CD4-positive, alpha-beta memory T cell (primary cell): ENCODE measurements at places on chromosomes 7 and 10.

DNA sequence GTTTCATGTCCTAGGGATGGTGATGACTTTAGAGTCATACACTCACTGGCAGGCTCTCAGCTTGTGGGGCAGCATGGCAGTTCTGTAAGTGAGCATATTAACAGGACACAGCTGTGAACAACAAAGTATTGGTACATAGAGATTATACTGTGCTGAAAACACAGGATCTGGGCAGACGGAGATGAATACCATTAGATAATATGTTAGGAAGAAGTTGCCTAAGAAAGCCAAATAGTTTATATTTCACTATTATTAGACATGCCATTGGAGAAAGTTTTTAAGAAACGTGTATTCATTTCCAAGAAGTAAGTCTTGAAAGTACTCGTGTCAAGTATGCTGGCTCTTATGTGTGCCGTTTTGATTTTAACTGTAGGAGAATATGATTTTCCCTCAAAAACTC lies 274.5 kb downstream of the INHBA start:
- H3K36me3 ChIP-seq, result no peaks in the 10 kb centered on the region
- no peaks in the 10 kb centered on the region for H3K27me3 ChIP-seq
- DNase-seq, result no peak
- H3K27ac ChIP-seq, result no peak overlapping the region
- no peak overlapping the region for H3K4me3 ChIP-seq
- H3K4me1 ChIP-seq, result no peaks in the 10 kb centered on the region

GRCh38 chr10:30849231-30850035 lies 182.2 kb downstream of the ZNF438 start:
- H3K4me1 ChIP-seq, result no peaks in the 10 kb centered on the region
- no peaks in the 10 kb centered on the region for H3K36me3 ChIP-seq
- H3K27me3 ChIP-seq, result no peaks in the 10 kb centered on the region
- no peak for DNase-seq

DNA sequence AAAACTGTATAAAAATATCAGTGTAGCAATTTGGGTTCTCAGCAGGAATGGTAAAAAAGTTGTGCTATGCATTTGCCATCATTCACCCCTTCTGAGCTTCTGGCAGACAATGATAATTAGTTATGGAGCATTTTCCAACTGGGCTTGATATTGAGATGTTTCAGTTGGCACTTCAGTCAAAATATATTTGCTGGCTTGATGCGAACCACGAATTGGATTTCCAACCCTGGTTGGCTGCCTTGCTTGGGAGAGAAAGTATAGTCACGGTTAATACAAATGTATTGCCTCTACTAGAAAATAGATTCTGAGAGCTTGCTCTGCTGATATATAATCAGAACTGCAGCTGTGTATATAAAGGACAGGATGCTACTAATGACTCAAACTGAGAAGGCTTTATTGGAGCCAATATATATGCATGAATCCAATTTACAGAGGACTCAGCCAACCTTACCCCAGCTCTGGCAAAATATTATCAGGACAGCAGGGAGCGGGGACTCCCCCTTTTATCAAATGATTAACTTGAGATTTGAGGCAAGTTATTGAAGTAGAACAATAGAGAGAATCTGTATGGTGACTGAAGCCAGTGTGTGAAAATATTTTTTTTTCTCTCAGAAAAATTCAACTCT lies 219.8 kb upstream of the SMIM30 start:
- H3K27ac ChIP-seq, result no peak overlapping the region
- H3K27me3 ChIP-seq, result no peaks in the 10 kb centered on the region
- no peaks in the 10 kb centered on the region for H3K36me3 ChIP-seq
- H3K4me3 ChIP-seq, result no peak overlapping the region

- H3K4me1 ChIP-seq, result peaks cover 48% of the 10 kb centered on the region
- peak; percentile 78 for DNase-seq
- peak overlapping the region; percentile 94 for H3K27ac ChIP-seq
- H3K36me3 ChIP-seq, result peaks cover 24% of the 10 kb centered on the region
These were observed 681 bp upstream of the SPOCK2 start for GRCh38 chr10:72088889-72089575.

- no peak overlapping the region for H3K4me3 ChIP-seq
- no peaks in the 10 kb centered on the region for H3K4me1 ChIP-seq
- no peaks in the 10 kb centered on the region for H3K36me3 ChIP-seq
- DNase-seq, result no peak
- H3K27me3 ChIP-seq, result no peaks in the 10 kb centered on the region
These were observed 189.5 kb upstream of the CDC14C start for GRCh38 chr7:48734695-48735406.

DNA sequence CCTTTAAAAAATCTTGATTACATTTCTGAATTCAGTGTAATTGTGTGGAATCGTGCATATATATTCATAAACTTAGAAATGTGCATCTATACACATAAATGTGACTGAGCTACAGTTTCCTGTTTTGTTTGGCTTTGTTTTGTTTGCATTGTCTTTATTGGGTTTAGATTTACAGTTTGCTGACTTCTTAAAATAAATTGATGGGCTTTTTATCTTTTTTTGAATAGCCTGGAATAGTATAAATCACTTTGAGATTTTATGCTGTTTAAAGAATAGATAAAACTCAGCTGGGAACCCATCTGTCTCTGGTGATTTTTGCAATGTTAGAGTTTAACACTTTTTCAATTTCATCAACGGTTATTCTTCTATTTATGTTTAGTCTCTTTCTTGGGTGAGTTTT lies 21.2 kb upstream of the BRAF start:
- H3K4me1 ChIP-seq, result no peaks in the 10 kb centered on the region
- H3K27ac ChIP-seq, result no peak overlapping the region
- no peaks in the 10 kb centered on the region for H3K36me3 ChIP-seq
- no peak for DNase-seq

DNA sequence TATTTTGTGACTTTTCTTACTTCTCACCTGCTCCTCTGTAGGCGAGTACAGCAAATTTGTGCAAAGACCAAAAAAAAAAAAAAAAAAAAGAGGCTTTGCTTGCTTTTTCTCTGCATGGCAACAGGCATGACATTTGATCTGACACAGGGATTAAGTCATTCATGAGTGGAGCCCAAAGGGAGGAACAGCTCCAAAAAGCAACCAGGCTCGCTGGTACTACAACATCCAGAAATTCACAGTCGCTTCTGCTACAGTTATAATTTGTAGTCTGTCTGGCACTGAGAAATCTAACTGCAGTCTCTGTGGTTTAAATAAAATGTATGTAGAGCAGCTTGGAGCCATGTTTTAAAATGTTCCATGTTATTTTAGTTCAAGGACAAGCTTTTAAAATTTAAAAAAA lies 31.7 kb downstream of the MKX start:
- no peak overlapping the region for H3K27ac ChIP-seq
- no peaks in the 10 kb centered on the region for H3K36me3 ChIP-seq
- H3K27me3 ChIP-seq, result no peaks in the 10 kb centered on the region

GRCh38 chr10:70815504-70816219 lies at the start of gene SGPL1:
SGPL1 (plus strand) TSS chr10:70815948; CDS start chr10:70816854, 906 bp downstream.
- H3K4me3 ChIP-seq, result peak within 1 kb of the TSS; percentile 26
- H3K4me1 ChIP-seq, result peaks cover 28% of the 10 kb centered on the region
- H3K36me3 ChIP-seq, result no peaks in the 10 kb centered on the region
- no peaks in the 10 kb centered on the region for H3K27me3 ChIP-seq
- peak; percentile 74 for DNase-seq
- H3K27ac ChIP-seq, result peak within 1 kb of the TSS; percentile 44

GRCh38 chr10:77428691-77429395 lies 208.8 kb downstream of the KCNMA1 start:
- H3K4me3 ChIP-seq, result no peak overlapping the region
- H3K27me3 ChIP-seq, result no peaks in the 10 kb centered on the region
- no peak overlapping the region for H3K27ac ChIP-seq

DNA sequence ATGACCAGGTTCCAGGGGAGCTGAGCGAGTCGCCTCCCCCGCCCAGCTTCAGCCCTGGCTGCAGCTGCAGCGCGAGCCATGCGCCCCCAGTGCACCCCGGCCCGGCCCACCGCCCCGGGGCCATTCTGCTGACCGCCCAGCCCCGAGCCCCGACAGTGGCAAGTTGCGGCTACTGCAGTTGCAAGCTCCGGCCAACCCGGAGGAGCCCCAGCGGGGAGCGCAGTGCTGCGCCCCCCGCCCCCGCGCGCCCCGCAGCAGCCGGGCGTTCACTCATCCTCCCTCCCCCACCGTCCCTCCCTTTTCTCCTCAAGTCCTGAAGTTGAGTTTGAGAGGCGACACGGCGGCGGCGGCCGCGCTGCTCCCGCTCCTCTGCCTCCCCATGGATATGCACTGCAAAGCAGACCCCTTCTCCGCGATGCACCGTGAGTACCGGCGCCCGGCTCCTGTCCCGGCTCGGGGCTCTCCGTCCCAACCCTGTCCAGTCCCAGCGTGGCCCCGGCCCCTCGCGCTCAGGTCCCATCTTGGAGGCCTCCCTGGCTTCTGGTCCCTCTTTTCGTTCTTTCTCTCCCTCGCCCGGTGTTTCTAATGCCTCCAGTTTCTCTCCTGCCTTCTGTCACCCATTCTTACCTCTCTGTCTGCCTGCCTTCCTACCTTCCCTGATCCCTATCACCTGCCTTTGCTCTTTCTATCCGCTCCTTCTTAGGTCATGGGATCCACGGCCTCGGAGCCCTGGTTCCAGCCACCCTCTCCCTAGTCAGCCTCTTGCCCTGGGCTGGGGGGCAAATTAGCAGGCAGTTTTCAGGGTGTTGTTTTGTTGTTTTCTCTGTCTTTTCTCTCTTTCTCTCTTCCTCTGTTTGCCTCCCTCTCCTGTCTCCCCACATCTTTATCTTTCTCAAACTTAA lies 751 bp downstream of the PAX2 start:
- H3K4me1 ChIP-seq, result peaks cover 35% of the 10 kb centered on the region
- DNase-seq, result no peak
- no peaks in the 10 kb centered on the region for H3K36me3 ChIP-seq
- H3K27ac ChIP-seq, result no peak overlapping the region

DNA sequence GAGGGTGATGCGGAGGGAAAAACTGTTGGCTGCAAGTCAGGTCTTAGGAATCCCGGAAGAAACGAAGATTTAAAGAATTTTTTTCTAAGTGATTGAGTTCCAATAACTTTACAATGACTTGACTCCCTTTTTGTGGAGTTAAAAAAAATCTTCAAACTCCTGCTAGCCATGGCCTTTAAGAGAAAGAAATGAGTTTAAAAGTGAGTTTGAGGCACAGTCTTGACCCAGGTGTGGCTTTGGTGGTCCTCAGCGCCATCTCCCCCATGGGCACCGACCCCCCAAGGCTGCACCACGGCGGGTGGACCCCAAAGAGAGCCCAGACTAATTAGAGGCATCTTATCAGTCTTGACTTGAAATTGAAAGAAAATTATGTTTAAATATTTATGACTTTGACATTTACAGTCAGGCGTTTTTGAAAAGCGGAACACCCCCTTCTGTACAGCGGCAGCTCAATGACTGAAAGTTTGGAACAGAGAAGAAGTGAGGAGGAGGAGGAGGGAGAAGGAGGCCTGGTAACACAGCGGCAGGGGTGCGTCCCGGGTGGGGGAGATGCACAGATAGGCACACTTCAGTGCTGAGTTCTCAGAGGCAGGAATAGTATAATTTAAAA lies 349.6 kb downstream of the DNAJB6 start:
- no peak overlapping the region for H3K27ac ChIP-seq
- no peak for DNase-seq
- peaks cover 23% of the 10 kb centered on the region for H3K4me1 ChIP-seq
- no peaks in the 10 kb centered on the region for H3K36me3 ChIP-seq
- peaks cover 59% of the 10 kb centered on the region for H3K27me3 ChIP-seq
